ENCODE measurements at places on chromosomes 5 and 9.

- no peak for DNase-seq
These were observed 824.4 kb upstream of the TYRP1 start for GRCh38 chr9:11868795-11869194.

- DNase-seq: no peak
These were observed 20.5 kb upstream of the RALGPS1 start for GRCh38 chr9:126894052-126894603.

DNA sequence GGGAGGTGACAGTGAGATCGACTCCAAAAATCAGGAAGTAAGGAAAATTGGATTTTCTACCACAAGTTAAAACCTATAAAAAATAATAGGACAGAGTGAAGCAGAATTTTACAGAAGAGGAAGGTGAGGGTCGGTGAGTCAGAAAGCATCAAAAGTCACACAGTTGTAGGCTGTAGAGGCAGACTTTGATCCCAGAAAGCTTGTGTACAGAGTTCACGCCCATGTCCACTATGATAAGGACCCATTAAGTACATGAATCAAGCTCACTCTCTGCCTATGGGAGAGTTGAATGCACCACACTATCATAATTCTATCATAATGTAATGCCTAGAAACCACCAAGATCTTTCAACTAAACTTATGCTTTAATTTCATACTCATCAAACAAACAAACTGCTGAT is 291.2 kb downstream of the PRELID2 start:
- DNase-seq: no peak

- no peak for DNase-seq
These were observed 24.2 kb downstream of the TMEM232 start for GRCh38 chr5:110702300-110702699.

- no peak for DNase-seq
These were observed 943 bp downstream of the NOP16 start for GRCh38 chr5:176387384-176387925.

GRCh38 chr5:28543473-28544098 is 1505.2 kb upstream of the CDH9 start:
- DNase-seq: no peak

- DNase-seq: peak; percentile 79
These were observed 18.1 kb downstream of the TCF7 start for GRCh38 chr5:134132372-134133187.

DNA sequence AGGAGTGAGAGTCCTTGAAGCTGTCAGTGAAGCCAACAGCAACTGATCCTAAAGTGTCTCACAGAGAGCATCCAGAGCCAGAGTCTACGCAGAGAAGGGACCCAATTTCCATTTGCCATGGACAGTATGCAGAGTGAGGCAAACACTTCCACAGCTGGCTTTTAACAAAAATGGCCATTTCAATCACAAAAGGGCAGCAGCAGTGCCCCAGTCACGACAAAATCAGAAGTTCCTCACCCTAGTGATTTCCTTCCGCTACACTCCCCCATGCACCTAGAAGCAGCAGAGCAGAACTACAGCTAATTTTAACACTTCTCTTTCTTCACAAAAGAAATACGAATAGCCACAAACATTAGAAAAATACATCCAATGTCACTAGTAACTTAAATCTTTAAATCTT is 27.9 kb downstream of the FBXW11 start:
- no peak for DNase-seq

- no peak for DNase-seq
These were observed 16.8 kb downstream of the PHF2 start for GRCh38 chr9:93593144-93593658.

DNA sequence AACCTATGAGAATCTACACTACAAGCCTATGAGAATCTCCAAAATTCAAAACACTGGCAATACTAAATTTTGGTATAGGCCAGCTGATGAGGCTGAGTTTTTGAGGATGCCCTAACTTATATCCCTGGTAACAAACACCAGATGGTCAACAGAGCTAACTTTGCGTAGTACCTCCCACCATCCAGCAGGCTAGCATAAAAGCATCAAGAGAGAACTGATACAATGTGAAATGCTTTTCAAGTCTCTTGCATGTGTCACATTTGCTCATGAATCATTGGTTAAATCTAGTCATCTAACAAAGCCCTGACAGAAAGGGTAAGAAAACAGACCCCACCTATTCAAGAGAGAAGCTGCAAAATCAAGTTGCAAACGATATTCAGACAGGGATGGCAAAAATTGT is 1609.7 kb upstream of the CDH9 start:
- no peak for DNase-seq

GRCh38 chr9:3332802-3333201 is 193.0 kb downstream of the RFX3 start:
- no peak for DNase-seq

GRCh38 chr5:134594336-134594735 is 38.3 kb downstream of the SAR1B start:
- DNase-seq: no peak

GRCh38 chr5:147397616-147398015 is 112.3 kb downstream of the DPYSL3 start:
- DNase-seq: no peak

DNA sequence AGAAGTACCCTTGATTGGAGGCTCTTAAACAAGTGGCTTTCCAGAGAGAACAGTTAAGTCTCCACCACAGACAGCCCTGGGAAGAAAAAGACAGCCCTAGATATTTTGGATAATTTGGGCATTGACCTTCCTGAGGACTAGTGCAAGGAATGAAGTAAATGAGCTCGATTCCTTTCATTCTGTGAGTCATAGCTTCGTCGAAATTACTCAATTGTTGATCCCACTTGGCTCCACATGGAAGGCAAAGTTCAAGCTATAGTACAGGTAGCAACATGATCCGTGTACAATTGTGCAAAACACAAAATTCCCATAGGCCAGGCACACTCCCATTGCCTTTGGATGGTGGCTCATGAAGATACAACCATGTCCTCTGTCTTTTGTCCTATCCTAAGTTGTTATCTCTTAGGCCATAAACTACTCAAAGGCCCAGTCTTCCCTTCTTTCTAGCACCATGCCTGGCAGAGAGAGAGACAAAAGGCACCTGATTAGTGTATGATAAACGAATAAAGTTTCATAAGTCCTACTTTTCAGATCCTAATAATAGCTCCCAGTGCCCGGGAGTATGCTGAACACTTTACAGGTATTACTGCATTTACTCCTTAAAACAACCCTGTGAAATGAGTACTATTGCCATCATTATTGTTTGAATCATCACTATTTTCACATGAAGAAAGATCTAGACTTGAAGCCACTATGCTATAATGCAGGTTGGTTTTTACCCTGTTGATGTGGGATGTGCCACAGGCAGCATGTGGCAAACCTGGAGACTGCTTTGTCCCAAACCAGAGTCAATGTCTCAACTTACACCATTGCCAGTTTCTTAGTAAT is 116.7 kb upstream of the RANBP3L start:
- no peak for DNase-seq

DNA sequence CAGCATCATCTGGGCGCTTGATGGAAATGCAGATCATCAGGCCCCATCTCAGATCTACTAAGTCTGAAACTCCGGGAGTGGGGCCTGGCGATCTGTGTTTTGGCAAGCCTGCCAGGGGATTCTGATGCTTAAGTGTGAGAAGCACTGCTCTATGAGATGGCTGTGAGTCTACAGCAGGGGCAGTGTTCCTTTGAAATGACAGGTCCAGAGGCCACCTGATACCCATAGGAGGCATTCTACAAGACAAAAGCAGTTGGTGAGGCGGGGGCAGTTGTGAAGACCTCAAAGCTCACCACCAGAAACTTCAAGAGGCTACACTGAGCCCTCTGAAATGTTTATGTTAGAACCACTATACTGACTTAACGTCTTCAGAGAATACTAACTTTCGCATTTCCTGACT is 86.9 kb upstream of the SPATA31D4 start:
- DNase-seq: no peak

DNA sequence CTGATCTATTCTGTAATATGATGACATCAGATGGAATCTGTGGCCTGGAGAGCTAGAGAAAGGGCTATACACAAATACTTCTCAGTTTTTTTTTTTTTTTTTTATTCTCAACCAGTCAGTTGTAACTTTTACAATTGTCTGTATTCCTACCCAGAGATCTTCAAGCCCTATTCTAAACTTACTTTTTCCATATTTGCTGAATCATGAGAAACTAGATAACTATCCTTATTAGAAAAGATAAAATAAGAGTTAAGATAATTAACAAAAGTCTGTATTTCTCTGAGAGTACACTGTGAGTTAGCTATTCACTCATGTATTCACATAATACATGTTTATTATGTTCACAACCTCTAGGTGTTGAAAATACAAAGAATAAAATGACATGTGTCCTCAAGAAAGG is 1575.9 kb downstream of the EFNA5 start:
- no peak for DNase-seq

GRCh38 chr5:66958201-66958979 is 238.2 kb downstream of the CD180 start:
- no peak for DNase-seq

GRCh38 chr9:89888677-89889076 is 283.9 kb downstream of the GADD45G start:
- no peak for DNase-seq

DNA sequence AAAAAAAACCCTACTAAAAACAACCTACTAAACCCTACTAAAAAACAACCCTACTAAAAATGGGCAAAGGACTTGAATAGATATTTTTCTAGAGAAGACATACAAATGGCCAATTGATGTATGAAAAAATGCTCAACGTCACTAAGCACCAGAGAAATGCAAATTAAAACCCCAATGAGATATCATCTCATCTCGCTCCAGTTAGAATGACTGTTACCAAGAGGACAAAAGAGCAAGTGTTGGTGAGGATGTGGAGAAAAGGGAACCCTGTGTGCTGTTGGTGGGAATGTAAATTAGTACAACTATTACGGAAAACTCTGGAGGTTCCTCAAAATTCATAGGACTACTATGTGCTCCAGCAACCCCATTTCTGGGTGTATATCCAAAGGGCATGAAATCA is 10.8 kb downstream of the SDHA start:
- DNase-seq: no peak

DNA sequence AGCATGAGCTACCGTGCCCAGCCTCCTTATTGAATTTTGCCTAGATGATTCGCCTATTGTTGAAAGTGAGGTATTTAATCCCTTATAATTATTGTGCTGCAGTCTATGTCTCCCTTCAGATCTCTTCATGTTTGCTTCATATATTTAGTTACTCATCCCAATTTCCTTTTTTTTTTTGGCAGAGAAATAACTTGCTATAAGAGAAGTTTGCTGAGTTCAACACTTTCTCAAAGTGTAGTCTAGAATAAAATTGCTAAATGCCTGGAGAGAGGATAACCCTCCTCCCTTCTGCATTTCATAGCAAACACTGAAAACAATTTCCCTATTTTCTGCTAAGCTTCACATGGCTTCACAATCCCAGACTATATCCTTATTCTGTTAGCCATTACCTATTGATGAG is 136.6 kb upstream of the CD180 start:
- no peak for DNase-seq

GRCh38 chr5:151041577-151042268 is 21.3 kb downstream of the GPX3 start:
- no peak for DNase-seq

DNA sequence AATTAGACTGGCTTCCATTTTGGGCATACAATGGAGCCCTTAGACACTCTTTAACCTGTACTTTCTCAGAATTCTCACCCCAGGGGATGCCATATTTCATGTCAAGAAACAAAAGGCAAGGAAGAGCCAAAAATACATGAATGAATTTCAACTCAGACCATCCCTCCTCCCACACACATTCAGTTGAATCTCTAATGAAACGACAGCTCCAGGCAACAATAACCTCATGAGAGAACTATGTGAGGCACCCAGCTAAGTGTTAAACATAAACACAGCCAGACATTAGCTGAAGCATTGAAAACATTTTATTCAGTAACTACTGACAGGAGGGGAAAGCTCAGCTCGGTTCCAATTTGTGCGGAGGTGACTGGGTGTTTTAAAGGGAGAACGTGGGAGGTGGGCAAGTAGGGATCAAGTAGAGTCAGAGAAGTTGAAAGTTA is 1359.1 kb upstream of the CDH9 start:
- DNase-seq: no peak

DNA sequence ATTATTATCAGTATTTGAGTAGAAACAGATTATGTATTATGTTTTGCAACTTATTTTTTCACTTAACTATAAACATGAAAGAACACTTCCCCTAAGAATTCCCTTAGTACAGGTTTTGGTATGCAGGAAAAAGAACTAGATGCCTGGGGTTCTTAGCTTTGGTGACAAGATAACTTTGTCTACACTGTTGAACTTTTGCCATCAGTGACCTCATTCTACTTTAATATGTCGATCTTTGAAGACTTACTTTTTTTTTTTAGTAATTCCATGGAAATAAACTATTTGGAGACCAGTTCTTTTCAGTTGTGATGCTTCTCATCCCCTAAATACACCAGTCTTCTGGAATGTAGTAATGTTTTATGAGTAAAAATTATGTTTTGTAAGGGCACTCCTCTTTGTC is 34.3 kb downstream of the ZNF462 start:
- no peak for DNase-seq

DNA sequence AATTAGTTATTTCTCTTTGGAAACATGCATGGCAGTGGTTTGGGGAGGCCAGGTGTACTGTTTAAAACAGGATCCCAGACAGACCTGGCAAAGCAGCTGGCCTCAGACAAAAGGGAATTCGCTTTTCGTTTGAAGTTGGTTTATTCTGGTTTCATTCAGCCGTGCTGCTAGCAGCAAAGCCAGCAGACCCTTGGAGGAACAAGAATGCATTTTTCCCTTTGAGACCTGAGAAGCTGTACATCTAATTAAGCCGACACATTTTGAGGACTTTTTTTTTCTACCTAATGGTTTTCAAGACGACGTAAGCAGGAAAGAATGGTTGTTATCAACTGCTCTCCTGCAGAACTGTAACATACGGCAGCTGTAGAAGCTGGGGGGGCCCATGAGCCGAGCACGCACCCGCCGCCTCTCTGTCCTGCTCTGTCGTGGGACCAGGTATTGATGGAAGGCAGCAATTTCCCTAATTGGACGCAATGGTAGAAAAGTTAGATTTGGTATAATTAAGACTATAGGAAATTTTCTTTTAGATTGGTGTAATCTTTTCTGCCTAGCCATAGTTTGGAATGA is 13.6 kb downstream of the PLEKHG4B start:
- DNase-seq: no peak

- no peak for DNase-seq
These were observed 198.6 kb upstream of the HMHB1 start for GRCh38 chr5:143613329-143613728.

GRCh38 chr5:36880761-36881160 is 4.2 kb downstream of the NIPBL start:
- DNase-seq: no peak

DNA sequence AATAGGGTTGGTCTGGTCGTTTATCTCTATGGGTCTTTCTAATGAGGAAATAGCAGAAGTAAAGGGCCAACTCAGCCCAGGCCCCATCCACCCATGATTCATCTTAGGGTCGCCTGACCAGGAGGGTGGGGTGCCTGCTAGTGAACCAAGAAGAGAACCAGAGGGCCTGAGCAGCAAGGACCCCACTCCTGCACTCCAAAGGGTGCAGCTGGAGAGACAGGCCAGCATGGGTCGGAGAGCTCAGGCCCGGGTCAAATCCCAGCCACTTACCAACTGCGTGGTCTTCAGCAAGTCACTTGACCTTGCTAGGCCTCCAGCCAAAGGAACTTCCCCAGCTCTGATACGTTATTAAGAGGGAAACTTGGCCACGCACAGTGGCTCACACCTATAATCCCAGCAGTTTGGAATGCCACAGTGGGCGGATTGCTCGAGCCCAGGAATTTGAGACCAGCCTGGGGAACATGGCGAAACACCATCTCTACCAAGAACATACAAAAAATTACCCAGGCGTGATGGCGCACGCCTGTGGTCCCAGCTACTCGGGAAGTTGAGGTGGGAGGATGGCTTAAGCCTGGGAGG is 4.3 kb downstream of the BBLN start:
- no peak for DNase-seq

Measured in activated T-cell treated with anti-CD3 and anti-CD28 coated beads, Interleukin-2, amount 50 U/mL, for 24 hours (primary cell).